Bronchial epithelial cell (primary cell): ENCODE measurements at places on chromosomes 11 and 22. TPM values are rescaled to one million over a fixed set of nuclear protein-coding genes. Genes with fewer than 3 reads are reported as not detected.

SYT13 gene
- total RNA-seq: not detected in 2 replicates

PGR gene
- total RNA-seq: not detected in 2 replicates

CLTCL1 gene
- total RNA-seq: 13.7 and 20.2 TPM in 2 replicates

RBMXL2 gene
- not detected in 2 replicates for total RNA-seq

OR51B4 gene
- total RNA-seq: not detected in 2 replicates

CLDN5 gene
- 0.38 and 2.4 TPM in 2 replicates for total RNA-seq

OR6T1 gene
- total RNA-seq: not detected in 2 replicates

GAL3ST1 gene
- total RNA-seq: 0.13 and 0.26 TPM in 2 replicates

PGGHG gene
- 1.7 and 3.2 TPM in 2 replicates for total RNA-seq
